ENCODE measurements at places on chromosomes 4 and X. TPM values are rescaled to one million over a fixed set of nuclear protein-coding genes. Genes with fewer than 3 reads are reported as not detected.
A peak's percentile ranks its signal among the peaks of the same experiment; 100 is the strongest.

- H3K4me1 ChIP-seq: peaks cover 5% of the 10 kb centered on the region
- H3K27me3 ChIP-seq: no peaks in the 10 kb centered on the region
- H3K36me3 ChIP-seq: no peaks in the 10 kb centered on the region
- no peak overlapping the region for H3K27ac ChIP-seq
Measured at GRCh38 chrX:23493941-23494374, 159.3 kb downstream of the PTCHD1 start.

- H3K36me3 ChIP-seq: no peaks in the 10 kb centered on the region
- H3K27me3 ChIP-seq: no peaks in the 10 kb centered on the region
- DNase-seq: no peak
- peaks cover 7% of the 10 kb centered on the region for H3K4me1 ChIP-seq
Measured at GRCh38 chr4:80143307-80143679, 54.0 kb upstream of the PRDM8 start.

DNA sequence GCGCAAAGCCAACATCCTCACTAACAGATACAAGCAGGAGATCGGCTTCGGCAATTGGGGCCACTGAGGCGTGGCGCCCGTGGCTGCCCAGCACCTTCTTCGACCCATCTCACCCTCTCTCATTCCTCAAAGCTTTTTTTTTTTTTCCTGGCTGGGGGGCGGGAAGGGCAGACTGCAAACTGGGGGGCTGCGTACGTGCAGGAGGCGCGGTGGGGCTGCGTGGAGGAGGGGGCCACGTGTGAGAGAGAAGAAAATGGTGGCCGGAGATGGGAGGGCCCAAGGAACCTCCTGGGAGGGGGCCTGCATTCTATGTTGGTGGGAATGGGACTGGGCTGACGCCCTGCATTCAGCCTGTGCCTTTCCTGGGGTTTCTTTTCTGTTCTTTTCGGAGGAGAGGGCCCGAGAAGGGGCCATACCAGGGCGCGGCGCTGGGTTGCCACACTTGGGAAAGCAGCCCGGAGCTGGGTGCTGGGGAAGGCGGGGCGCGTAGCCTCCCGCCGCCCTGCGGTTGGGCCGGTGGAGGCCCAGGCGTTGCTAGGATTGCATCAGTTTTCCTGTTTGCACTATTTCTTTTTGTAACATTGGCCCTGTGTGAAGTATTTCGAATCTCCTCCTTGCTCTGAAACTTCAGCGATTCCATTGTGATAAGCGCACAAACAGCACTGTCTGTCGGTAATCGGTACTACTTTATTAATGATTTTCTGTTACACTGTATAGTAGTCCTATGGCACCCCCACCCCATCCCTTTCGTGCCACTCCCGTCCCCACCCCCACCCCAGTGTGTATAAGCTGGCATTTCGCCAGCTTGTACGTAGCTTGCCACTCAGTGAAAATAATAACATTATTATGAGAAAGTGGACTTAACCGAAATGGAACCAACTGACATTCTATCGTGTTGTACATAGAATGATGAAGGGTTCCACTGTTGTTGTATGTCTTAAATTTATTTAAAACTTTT lies 4.5 kb downstream of the MID1IP1 start:
- H3K27ac ChIP-seq: peak overlapping the region; percentile 91
- peaks cover 32% of the 10 kb centered on the region for H3K4me1 ChIP-seq
- peaks cover 1% of the 10 kb centered on the region for H3K36me3 ChIP-seq
- DNase-seq: no peak
- no peaks in the 10 kb centered on the region for H3K27me3 ChIP-seq

- H3K4me1 ChIP-seq: peaks cover 18% of the 10 kb centered on the region
- DNase-seq: no peak
- H3K27ac ChIP-seq: no peak overlapping the region
- no peaks in the 10 kb centered on the region for H3K36me3 ChIP-seq
- no peaks in the 10 kb centered on the region for H3K27me3 ChIP-seq
Measured at GRCh38 chr4:136634121-136634520, 898.2 kb downstream of the PCDH18 start.

DNA sequence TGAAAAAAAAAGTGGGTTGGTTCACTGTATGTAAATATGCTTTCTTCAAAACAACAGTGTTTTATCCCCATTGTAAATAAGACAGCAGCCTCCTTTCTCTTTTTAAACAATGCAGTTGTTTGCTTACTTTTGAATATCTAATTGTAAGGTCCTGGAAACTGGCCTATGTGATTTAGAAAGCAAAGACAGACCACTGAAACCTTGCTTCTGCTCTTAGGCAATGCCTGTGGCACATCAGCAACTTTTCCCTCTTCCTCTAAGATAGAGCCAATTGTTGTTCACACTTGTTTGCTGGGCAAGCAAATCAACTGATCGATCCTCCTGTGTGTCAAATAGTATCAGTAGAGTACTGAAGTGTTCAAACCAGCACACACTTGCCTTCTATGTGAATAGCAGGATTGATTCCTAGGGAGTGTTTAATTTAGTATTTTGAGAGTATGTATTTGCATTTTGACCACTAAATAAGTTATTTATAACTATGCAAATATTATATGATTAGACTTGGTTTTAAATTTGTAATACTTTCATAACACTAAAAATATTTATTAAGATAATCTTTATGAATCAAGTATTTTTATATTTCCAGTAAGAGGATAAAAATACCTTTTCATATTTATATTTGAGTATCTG lies 55.4 kb upstream of the GRPR start:
- H3K36me3 ChIP-seq: peaks cover 12% of the 10 kb centered on the region
- peak overlapping the region; percentile 34 for H3K27ac ChIP-seq
- no peak overlapping the region for H3K4me3 ChIP-seq
- DNase-seq: no peak

DNA sequence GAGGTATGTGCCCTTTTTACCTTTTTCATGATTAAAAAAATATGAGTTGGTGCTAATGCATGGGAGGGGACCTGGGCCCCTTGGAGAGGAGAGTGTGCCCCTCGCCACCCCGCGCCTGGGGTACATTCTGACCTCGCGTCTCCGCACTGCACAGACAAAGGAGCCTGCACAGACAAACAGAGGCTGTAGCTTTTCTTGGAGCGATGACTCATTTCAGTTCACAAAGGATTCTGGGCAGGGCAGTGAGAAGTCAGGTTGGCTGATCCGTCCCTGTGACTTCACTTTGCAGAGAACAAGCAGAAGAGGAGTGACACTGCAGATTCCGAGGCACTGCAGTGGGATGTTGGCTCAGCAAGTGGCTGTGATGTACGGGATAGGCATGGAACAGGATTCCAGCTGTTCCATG lies 82.9 kb downstream of the STOX2 start:
- peaks cover 15% of the 10 kb centered on the region for H3K36me3 ChIP-seq
- H3K4me3 ChIP-seq: no peak overlapping the region
- no peak overlapping the region for H3K27ac ChIP-seq

Gene HSD17B11
- total RNA-seq: 18.7 TPM

- H3K36me3 ChIP-seq: no peaks in the 10 kb centered on the region
- no peaks in the 10 kb centered on the region for H3K27me3 ChIP-seq
- H3K4me1 ChIP-seq: no peaks in the 10 kb centered on the region
- no peak overlapping the region for H3K27ac ChIP-seq
- no peak for DNase-seq
Measured at GRCh38 chr4:65861993-65862392, 191.7 kb upstream of the EPHA5 start.

- H3K27me3 ChIP-seq: no peaks in the 10 kb centered on the region
- H3K27ac ChIP-seq: peak within 1 kb of the TSS; percentile 98
- H3K36me3 ChIP-seq: peaks cover 9% of the 10 kb centered on the region
- peak within 1 kb of the TSS; percentile 93 for H3K4me3 ChIP-seq
- peaks cover 22% of the 10 kb centered on the region for H3K4me1 ChIP-seq
- peak; percentile 39 for DNase-seq
Measured at GRCh38 chrX:16712548-16713155, at the start of gene CTPS2. Gene CTPS2 (minus strand): TSS chrX:16712669. CDS start chrX:16702902, 9,767 bp downstream.
